ENCODE measurements at places on chromosomes 16 and 17. TPM values are rescaled to one million over a fixed set of nuclear protein-coding genes. Genes with fewer than 3 reads are reported as not detected.

The KRT20 gene
- total RNA-seq: 0.22 TPM

The HAS3 gene
- 51.4 TPM for total RNA-seq

The ZC3H7A gene
- total RNA-seq: 24.0 TPM

The PLXDC1 gene
- 0.09 TPM for total RNA-seq

The SYT17 gene
- 9.8 TPM for total RNA-seq

The PTRH2 gene
- 109 TPM for total RNA-seq

The DPEP1 gene
- total RNA-seq: 0.73 TPM

The AATF gene
- 166 TPM for total RNA-seq

The KRT12 gene
- not detected for total RNA-seq

The KCNH6 gene
- total RNA-seq: not detected

The FDXR gene
- 63.3 TPM for total RNA-seq

The CBX1 gene
- 76.8 TPM for total RNA-seq

The C17orf78 gene
- not detected for total RNA-seq

The BICDL2 gene
- not detected for total RNA-seq

The CDRT15L2 gene
- total RNA-seq: not detected

The CTDNEP1 gene
- total RNA-seq: 235 TPM

The CBX4 gene
- 36.0 TPM for total RNA-seq

The OMG gene
- total RNA-seq: not detected

The POLR2A gene
- 68.8 TPM for total RNA-seq

The PROCA1 gene
- 2.0 TPM for total RNA-seq

The PRAC2 gene
- not detected for total RNA-seq

The STX8 gene
- 92.3 TPM for total RNA-seq

The KIF18B gene
- 40.2 TPM for total RNA-seq

The MRM1 gene
- total RNA-seq: 20.5 TPM

The MARF1 gene
- total RNA-seq: 10.7 TPM

The MYH13 gene
- not detected for total RNA-seq

The HYDIN gene
- 0.47 TPM for total RNA-seq

The GALNS gene
- 47.3 TPM for total RNA-seq

The PRKCB gene
- total RNA-seq: 0.15 TPM

The SYNGR2 gene
- 208 TPM for total RNA-seq

The ANKRD40CL gene
- total RNA-seq: not detected

The ASPHD1 gene
- total RNA-seq: 30.1 TPM

The ATXN7L3 gene
- 67.8 TPM for total RNA-seq

The PIMREG gene
- 47.7 TPM for total RNA-seq
